ENCODE measurements at places on chromosomes 5 and 9.
A peak's percentile ranks its signal among the peaks of the same experiment; 100 is the strongest.

DNA sequence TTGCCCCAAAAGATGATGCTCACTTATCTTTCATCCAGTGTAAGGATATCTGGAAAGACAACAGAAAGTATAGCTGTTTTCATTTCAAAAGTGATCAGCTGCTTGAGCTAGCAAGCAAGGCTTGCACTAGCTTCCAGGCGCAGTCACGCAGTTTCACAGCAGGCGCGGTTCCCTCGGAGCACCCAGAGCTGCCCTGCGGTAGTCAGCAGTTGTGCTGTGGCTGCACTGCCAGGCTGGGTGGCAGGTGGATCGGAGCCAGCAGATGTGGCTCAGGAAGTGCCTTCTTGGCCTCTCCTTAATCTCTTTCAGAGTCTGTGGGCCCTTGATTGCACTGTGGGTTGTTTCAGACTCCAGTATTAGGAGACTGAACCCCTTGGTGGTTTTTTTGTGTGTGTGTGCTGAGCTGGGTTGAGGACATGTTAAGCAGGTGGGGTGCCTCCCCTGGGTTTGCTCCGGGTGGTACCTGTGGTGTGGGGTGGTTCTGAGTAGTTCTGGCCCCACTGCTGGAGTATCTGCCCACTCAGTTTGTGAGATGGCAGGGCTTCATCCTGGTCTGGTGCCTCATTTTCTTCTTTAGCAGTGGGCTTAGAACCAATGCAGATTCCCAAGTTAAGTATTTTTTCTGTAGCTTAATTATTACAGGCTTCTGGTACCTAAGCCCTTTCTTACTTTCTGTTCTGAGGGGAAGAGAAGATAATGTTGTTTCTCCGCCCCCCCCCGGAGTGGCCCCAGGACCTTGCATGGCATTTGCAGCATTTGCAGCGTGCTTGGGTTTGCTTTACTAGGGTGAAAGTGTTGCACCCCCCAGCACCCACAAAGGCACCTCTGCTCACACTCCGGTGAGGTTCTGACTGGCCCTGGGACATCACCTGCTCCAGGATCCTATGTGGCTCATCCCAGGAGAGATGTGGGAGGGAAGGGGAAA, 16.4 kb downstream of the TENT4A start:
- peak; percentile 51 for DNase-seq

GRCh38 chr5:82164977-82165713, 113.0 kb downstream of the RPS23 start:
- DNase-seq, result peak; percentile 22

DNA sequence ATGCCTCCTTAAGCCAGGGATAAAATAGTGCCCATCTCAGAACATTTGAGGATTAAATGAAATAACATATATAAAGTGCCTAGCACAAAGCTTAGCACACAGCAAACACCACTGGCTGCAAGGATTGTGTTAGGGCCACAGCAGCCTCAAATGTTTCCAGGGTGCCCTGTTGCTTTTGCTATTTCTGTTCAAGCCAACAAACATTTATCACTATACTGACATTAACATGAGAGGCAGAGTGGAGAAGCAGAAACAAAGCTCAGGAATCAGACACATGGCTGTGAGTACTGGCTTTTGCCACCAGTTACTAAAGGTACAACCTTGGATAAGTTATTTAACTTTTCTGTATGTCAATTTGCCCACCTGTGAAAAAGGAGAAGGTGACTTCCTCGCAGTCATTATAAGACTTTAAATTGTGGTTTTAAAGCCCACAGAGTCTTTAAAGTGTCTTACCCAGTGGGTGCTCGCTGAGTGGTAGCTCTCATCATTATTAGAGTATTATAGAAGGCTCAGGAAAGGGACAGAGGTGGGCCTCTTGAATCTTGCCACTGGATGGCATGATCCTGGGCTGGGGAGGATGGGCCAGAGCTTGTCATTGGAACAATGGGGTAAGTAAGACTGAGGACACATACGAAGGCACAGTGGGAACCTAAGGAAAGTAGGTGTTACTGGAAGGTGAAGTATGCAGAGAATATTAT, 98.2 kb downstream of the MARCHF3 start:
- no peak for DNase-seq

GRCh38 chr5:957748-958485, 50.7 kb upstream of the NKD2 start:
- no peak for DNase-seq

DNA sequence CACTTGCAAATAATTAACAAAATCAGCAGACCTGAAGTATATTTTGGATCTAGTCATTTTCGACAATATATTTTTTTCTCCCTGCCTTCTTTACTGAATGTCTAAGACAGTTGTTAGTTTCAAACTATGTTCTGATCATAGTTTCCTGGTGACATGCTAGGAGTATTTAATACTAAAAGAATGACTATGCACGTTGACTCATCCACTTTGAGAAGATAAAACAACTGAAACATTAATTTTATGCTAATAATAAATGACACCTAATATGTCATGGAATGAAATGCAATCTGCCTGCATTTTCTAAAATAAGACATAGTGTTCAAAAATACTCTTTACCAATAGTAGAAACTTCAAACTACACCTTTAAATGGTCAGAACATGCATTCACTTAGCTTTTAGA, 2123.7 kb upstream of the C9orf72 start:
- DNase-seq, result no peak

GRCh38 chr5:403995-404394, 39.0 kb upstream of the EXOC3 start:
- no peak for DNase-seq

DNA sequence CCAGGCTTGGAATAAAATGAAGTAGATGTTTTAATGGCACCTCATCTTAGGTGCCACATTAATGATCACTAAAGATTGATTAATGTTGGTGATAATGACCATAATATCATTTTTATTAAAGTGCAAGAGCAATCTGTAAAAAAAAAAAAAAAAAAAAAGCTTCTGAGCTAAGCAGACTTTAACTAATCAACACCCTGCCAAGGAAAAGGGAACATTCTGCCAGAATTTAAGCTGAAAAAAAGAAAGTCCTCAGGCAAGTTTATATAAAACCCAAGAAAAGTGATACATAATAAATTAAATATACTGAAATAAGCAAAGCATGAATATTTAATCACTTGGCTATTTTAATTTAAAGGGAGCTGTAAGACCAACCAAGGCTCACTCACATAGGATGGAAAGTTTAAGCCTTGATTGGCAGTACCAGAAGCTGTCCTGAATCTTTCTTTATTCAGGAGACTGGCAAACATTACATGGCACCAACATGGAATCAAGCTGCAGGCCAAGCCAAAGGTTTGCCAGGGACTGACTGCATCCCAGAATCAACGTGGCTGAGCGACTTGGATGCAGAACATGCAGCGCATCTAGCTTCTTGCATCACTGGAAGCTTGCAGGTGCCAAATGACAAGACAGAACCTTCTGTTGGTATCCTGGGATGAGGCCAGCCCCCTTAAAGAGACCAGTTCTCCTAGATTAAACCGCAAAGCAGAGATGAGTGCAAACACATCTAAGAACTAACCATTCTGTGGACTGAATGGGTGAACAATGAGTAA, 413.6 kb downstream of the ENC1 start:
- no peak for DNase-seq

- DNase-seq, result no peak
Observed at GRCh38 chr9:130331573-130331972, 66.0 kb downstream of the HMCN2 start.

DNA sequence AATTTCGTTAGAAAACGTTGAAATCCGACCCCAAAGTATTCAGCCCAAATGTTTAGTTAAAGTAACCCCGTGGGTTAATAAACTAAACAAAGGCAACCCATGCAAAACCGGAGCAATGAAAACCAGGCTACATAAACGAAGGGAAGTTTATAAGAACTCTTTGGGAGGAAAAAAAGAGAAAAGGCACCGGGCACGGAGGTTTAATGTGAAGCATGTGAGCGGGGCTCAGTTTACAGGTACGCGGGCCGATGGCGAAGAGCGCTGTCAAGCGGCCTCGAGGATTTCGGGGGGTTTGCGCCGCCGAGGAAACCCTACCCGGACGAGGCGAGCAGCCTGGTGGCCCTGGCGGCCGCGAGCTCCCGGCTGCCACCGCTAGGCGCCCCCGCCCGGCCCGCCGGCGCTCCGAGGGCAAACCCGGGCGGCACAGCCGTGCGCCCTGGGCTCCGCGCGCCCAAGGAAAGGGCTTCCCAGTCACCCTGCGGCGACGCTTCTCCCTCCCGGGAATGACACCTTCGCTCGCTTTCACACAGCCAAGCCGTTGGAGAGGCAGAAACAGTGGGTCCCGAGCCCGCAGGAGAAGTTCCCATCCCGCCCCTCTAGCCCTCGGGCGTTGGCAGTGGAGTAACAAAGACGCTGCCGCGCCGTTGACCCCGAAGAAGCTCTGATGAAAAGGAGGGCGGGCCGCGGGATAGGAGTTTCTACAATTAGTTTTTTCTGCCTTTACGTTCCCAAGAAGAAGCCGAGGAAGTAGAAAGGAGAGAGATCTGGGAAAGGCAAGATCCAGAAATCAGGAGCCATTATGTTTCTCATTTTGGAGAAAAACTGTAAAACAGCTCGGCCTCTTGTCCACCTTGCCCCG, 126.0 kb downstream of the TMEM174 start:
- peak; percentile 51 for DNase-seq

DNA sequence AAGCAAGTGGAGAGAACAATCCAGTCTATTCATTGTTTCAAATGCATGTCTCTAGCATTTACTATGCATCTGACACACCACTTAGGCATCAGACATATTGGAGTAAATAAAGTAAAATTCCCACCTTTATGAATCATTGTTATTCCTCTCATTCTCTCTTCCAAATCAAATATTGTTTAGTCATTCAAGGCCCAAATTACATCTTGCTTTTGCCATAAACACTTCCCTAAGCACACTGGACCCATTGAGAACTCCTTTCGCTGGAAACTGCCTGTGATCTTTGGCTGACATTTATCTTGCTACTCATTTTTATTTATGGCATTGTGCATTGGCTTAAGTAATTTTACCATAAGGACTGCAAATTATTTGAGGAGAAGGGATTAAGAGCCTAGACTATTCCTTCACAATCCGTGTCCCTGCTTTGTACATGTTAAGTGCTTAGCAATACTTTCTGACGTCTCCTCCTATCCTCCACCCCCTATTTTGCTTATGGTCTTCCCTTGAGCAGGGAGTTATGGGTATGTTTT, 7.4 kb downstream of the C5orf46 start:
- DNase-seq, result no peak

- DNase-seq, result no peak
Observed at GRCh38 chr9:114820776-114821501, 15.1 kb upstream of the TNFSF15 start.

DNA sequence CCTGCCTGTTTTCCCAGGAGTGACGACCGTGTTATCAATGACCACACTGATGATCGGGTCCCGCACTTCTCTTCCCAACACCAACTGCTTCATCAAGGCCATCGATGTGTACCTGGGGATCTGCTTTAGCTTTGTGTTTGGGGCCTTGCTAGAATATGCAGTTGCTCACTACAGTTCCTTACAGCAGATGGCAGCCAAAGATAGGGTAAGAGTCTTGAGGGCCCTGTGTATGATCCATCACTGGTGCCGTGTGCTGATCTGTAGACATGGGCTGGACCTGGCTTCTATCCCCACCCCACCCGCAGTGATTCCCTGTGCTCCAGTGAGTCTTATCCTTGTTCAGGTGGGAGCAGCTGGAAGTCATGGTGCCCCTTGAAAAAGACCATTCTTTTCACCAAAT, 26.0 kb downstream of the GABRP start:
- peak; percentile 32 for DNase-seq

DNA sequence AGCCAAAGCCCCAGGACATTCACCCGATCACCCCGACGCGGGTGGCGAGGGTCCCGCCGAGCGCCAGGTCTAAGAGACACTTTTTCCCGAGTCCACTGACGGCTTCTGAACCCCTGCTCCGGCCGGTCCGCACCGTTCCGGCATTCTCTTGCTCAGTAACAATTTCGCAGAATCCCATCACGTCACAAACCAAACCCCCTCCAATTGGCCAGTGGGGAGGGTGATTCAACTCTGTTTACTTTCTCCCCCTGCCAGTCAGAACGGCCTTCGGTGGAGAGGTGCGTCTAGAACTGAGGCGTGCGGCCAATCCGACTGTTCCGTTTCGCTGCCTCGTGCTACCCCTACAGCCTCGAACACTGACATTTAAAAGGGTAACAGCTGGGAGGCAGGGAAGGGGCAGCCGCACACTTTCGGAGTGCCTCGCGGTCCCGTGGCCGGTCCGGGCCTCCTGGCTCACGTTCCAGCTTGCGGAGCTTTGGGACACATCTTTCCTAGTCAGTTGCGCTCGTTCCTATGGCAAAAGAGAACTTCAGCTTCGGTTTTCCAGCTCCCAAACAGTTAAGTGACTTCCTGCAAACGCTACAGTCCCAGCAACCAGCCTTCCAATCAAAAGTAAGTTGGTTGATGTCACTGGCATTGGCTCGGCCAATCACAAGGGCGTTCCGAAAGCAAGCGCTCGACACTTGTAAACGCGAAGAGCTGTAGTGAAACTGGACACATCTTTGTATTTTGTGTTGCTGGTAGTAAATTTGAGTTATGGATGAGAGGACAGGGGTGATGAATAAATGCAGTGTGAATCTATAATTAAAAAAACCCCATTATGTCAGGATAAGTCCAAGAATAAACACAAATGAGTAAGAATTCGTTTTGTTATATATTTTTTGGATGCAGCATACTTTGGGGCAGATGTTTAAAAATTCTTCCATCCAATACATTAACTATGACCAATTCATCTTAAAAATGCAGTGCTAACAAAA, at the start of gene KLF9:
TSS of gene KLF9 (minus strand) at position 859 of the 977 bp plus-strand sequence. CDS start 1,294 bp downstream, outside the sequence.
- DNase-seq, result peak; percentile 88

GRCh38 chr5:74072646-74073045, 446.6 kb downstream of the ARHGEF28 start:
- DNase-seq, result no peak

GRCh38 chr9:110456681-110457080, 119.0 kb upstream of the TXNDC8 start:
- no peak for DNase-seq

All from BE2C (cell line).